ENCODE measurements at places on chromosomes 4 and X. TPM values are rescaled to one million over a fixed set of nuclear protein-coding genes. Genes with fewer than 3 reads are reported as not detected.

DNA sequence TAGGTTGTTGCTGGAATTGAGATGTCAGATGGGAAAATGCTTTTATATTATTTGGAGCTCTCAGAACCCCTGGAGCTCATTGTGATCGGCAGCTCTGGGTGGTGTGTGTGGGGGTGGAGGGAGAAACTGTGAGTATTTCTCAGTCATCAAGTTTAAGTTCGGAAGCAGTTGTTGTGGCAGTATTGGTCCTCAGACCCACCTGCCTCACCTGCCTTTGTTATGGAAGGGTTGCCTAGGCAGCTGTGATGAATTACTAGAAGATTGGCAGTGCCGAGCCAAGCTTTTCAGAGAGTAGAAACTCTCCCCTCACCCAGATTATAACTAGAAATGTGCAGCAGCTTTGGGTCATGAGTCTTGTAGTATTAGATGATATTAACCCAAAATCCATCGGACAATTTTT lies 9.5 kb downstream of the IGSF1 start:
- no peak for DNase-seq

- DNase-seq: no peak
Observed at GRCh38 chr4:1247864-1248244, 1.1 kb downstream of the CTBP1 start.

DNA sequence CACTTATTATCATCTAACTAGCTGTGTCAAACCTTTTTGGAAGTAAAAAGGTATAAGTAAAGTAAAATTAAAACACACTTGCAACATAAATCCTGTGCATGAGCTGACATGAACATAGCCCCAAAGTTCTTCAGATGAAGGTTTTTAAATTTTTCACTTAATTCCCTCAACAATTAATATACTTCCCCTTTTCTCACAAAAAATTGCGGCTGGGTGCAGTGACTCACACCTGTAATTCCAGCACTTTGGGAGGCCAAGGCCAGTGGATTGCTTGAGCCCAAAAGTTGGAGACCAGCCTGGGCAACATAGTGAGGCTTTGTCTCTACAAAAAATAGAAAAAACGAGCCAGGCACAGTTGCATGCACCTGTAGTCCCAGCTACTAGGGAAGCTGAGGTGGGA lies 16.8 kb downstream of the RASGEF1B start:
- DNase-seq: no peak

- no peak for DNase-seq
Observed at GRCh38 chr4:86938771-86939520, 4.1 kb downstream of the AFF1 start.

DNA sequence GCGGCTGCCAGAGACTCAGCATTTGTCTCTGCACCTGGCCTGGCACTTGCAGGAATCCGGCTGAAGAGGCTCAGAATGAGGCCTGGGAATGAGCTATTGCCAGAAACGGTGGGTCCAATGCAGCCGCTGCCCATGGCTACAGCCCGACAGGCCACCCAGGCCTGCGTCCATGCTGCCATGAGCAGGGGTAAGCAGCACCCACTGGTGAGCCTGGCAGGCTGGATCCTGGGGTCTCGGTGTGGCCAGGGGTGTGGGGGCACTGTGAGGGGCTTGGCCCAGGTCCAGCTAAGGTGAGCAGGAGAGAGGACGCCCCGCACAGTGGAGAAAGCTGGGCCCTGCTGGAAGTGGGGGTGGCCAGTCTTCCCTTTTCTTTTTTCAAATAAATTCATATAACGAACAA lies 60.3 kb upstream of the MXD4 start:
- no peak for DNase-seq

- DNase-seq: peak; percentile 33
Observed at GRCh38 chr4:79759793-79760192, 313.2 kb downstream of the ANTXR2 start.

- DNase-seq: no peak
Observed at GRCh38 chr4:127203562-127204200, 429.1 kb upstream of the INTU start.

The SLC4A4 gene
- polyA plus RNA-seq: 17.0 TPM

DNA sequence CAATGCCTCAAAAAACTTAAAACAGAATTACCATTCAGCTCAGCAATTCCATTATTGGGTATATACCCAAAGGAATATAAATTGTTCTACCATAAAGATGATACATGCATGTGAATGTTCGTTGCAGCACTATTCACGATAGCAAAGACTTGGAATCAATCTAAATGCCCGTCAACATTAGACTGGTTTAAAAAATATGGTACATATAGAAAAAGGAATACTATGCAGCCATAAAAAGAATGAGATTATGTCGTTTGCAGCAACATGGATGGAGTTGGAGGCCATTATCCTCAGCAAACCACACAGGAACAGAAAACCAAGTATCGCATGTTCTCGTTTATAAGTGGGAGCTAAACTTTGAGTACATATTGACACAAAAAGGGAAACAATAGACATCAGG lies 10.9 kb upstream of the SYNPO2 start:
- no peak for DNase-seq

DNA sequence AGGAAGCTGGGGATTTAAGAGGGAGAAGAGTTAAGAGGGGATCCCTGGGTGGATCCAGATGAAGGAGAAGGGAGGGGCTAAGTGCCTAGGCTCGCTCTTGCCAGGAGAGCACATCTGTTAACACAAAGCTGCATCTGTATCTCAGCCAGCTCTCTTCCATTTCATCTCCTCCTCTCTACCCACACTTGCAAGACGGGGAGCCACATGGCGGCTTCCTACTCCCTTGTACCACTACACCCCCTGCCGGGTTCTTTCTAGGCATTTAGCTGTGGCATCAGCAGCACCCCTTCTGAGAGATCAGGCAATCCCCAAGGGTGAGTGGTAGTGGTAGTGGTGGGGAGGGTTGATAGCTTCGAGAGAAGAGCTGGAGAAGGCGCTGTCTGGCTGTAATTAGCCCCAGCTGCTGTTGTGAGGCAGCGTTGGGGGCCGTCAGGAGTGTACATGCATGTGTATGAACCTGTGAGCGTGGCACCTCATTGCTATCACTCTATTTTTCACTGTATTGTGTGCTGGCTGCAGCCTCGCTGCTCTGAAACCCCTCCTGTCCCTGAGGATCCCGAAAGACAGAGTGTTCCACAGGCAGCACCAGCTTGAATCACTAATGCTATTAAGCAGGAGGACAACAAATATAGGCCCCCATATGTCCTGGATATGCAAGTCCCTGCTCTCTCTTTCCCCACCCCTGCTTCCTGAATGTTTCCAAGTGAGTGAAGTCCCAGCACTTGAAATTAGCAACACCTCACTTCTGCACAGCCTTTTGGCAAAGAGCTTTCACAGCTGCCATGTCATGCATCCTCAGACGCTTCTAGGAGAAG lies 73.7 kb downstream of the RTL9 start:
- no peak for DNase-seq

- no peak for DNase-seq
Observed at GRCh38 chr4:82381661-82382296, 8.0 kb upstream of the HNRNPD start.

- DNase-seq: no peak
Observed at GRCh38 chrX:18422325-18422724, 3.1 kb upstream of the CDKL5 start.

DNA sequence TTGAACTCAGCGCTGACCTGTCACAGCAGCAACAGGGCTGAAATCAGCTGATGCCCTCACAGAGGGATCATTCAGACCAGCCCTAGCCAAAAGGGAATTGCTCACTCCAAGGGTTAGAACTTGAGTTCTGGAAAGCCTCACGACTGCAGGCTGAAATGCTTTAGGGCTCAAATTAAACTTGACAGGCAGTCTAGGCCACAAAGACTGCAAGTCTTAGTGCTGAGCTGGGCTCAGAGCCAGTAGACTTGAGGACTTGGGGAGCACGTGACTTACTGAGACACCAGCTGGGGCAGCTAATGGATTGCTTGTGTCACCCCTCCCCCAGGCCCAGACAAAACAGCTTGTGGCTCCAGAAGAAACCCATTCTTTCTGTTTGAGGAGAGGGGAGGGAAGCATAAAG lies 119.0 kb upstream of the SLC6A14 start:
- peak; percentile 15 for DNase-seq

The GPR78 gene
- polyA plus RNA-seq: not detected

GRCh38 chr4:2091990-2092668 lies 33.0 kb downstream of the NAT8L start:
- DNase-seq: no peak

- no peak for DNase-seq
Observed at GRCh38 chr4:174218127-174218790, 65.2 kb downstream of the FBXO8 start.

GRCh38 chr4:78667764-78668163 lies 108.4 kb upstream of the BMP2K start:
- DNase-seq: no peak

GRCh38 chr4:14810121-14810520 lies 192.2 kb upstream of the CPEB2 start:
- DNase-seq: no peak

The ASB9 gene
- not detected for polyA plus RNA-seq

GRCh38 chr4:113673450-113673849 lies 88.1 kb downstream of the CAMK2D start:
- no peak for DNase-seq

DNA sequence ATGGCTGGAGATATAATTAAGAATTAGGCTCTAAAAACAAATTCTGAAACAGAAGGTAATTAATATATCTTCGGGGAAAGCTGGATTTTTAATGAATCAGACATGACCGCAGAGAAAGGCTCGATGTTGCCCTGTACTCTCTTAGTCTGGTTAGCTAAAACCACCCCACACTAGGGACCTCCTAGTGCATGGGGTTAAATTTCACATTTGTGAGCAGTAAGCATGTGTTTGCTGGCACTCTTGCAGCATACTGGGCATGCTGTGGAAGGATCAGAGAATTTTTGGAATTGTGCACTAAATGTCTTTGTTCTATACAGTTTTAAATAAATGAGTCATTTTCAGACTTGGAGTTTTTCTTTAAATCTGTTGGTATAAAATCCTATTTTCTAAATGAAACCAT lies 475.6 kb upstream of the FTHL17 start:
- no peak for DNase-seq

GRCh38 chr4:147456706-147457105 lies 24.2 kb upstream of the EDNRA start:
- no peak for DNase-seq

The PPP2R3B gene
- 151 TPM for polyA plus RNA-seq

DNA sequence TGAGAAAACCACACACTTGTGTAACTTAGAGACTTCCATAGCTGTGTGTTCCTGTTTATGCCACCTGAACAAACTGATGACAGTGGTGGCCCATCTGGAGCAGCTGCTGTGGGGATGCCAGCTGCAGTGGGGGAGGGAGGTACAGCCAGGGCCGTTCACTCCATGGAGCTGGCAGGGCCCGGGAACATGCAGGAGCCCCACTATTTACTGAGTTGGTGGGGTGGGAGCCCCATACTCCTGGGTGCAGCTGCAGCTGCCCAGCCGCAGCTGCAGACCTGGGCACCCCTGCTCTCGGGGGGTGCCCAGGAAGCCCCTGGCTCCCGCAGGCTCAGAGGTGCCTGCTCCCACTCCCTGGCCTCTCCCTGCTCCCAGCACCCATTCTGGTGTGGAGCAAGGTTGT lies 398.6 kb upstream of the RASGEF1B start:
- DNase-seq: no peak

GRCh38 chrX:107721318-107721717 lies 54.3 kb downstream of the TSC22D3 start:
- DNase-seq: no peak

The RTL9 gene
- 3.0 TPM for polyA plus RNA-seq

DNA sequence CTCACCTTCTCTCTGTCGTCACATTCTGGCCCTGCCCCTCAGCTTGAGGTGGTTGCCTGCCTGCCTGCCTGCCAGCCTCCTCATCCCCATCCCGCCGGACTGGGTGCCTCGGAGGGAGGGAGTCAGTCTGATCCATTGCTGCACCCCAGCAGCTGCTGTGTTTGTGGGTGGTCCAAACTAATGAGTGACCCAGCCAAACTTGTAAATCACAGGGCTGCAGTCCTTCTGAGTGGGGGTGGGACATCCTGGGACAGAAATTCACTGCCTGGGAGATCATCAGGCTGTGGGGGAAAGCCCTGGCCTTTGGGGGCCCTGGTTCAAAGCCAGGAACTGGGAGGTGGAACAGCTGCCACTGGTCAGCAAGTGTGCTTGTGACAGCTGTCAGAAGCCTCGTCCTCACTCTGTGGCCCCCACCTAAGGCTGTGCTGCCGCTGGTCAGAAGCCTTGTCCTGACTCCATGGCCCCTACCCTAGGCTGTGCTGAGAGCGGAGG lies 5.6 kb downstream of the GPR78 start:
- no peak for DNase-seq

The CLIC2 gene
- polyA plus RNA-seq: not detected

The PROM1 gene
- 30.1 TPM for polyA plus RNA-seq

DNA sequence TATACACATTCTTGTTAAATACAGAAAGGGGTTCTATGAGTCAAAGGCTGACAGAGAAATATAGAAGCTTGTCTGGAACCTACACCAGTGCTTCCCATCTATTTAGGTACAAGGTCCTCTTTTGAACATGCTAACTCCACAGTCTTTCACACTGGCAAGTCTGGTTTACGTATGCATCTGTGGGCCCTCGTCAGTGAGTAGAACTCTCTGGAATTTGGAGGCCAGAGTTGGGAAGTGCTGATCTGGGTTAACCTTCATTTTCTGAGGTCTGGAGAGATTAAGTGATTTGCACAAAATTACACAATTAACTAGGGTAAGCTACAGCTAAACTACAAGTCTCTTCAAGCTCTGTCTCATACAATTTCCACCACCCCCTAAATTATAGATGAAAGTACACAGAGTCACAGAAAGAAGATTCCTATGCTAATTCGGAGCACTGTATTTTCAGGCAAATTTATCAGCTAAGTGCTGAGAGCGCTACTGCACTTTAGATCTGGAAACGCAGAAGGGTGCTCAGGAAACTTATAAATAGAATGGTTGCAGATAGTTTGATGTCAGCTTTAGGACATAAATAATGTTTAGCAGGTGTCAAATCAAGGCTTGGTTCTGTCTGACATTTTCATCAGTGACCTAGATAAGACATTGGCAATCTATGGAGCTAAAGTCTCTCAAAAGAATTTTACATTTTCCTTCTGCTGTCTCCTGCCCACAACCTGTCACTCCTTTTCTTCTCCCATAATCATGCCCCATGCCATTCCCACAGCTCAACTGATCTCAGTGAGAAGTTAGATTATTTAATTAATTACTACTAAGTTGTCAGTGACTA lies 43.0 kb upstream of the PDLIM5 start:
- DNase-seq: no peak

DNA sequence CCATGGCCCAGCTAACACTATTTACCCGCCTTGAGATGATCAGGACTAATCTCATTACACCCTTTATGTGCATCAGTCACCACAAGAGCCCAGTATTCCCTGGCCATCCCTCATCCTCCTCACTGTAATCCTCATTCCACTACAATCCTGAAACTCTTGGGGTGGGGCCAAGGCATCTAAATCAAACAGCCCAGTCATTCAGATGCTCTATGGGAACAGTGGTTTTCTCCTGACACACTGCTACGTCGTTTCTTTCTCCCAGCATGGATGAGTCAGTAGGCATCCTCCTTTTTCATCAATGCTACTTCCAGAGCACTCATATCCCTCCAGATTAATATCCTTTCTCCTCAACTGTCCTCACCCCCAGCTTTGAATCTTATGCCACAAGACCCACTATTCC lies 5.6 kb downstream of the SDAD1 start:
- no peak for DNase-seq
